ENCODE measurements at places on chromosomes 6 and 20. TPM values are rescaled to one million over a fixed set of nuclear protein-coding genes. Genes with fewer than 3 reads are reported as not detected.
A peak's percentile ranks its signal among the peaks of the same experiment; 100 is the strongest.

CD24 gene
- total RNA-seq = not detected

VSTM2L gene
- 0.21 TPM for total RNA-seq

SLC17A2 gene
- not detected for total RNA-seq

SOBP gene
- total RNA-seq = 1.2 TPM

SYTL3 gene
- total RNA-seq = 48.3 TPM

FAM184A gene
- total RNA-seq = 2.2 TPM

PSORS1C1 gene
- total RNA-seq = not detected

F13A1 gene
- total RNA-seq = not detected

ARMH2 gene
- total RNA-seq = 0.97 TPM

DNA sequence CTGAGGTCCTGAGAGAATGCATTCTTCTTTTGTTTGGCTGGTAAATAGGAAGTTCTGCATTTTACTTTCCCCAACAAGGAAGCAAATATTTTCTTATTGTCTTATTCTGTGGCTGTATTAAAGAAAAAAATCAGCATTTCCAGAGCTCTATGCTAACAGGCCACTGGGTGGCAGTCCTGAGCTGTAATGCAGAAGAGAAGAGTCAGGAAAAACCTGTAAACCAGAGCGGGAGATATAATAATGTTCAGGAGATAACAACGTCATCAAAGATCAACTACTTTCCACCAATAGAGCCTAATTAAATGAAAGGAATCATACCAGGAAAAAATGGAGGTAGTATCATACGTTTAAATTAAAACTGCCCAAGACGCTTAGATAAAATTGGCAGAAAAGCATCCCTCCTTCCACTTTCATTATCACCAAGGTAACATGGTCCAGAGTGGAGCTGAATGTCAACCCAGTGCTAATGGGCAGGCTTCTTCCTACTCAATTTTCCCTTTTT lies 55.6 kb upstream of the CARMIL1 start:
- peak; percentile 75 for DNase-seq

DNA sequence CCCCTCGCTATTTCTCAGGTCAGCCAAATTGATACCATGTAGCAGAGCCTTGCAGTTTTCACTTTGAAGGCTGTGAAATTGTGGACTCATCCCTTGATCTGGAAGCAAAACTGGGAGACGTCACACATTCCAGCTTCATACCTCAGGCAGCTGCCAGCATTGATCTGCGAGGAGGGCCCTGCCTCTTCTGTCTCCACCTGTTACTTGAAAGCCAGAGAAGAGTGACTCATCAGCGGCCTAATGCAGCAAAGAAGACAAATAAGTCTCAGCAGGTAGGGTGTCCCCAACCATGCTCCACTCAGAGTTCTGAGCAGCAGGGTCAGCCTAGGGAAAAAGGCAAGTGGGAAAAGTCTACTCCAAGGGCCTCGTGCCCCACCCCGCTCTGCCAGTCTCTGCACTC lies 69.4 kb upstream of the BMP2 start:
- DNase-seq = no peak

DNA sequence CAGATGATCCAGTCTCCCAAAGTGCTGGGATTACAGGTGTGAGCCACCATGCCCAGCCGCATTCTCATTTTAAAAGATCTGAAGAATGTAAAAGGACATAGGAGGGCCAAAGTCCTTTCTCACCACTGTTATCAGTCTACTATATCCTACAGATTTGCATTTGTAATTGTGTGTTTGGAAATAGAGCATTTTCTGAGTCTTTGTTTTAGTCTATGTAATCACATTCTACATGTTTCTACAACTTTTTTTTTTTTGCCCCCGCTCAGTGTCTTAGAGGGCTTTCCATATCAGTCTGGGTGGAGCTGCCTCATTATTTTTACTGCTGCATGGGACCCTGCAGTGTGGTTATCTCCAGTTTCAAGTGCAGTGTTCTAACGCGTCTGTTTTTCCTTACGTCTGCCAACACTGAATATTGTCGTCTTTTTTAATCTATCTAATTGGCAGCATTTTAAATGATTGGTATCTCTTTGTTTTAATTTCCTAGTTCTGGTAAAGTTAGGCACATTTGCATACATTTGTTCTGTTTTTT lies 7.8 kb downstream of the CUL9 start:
- no peak for DNase-seq

- no peak for DNase-seq
Observed at GRCh38 chr20:60888771-60889170, 363.3 kb upstream of the CDH4 start.

DNA sequence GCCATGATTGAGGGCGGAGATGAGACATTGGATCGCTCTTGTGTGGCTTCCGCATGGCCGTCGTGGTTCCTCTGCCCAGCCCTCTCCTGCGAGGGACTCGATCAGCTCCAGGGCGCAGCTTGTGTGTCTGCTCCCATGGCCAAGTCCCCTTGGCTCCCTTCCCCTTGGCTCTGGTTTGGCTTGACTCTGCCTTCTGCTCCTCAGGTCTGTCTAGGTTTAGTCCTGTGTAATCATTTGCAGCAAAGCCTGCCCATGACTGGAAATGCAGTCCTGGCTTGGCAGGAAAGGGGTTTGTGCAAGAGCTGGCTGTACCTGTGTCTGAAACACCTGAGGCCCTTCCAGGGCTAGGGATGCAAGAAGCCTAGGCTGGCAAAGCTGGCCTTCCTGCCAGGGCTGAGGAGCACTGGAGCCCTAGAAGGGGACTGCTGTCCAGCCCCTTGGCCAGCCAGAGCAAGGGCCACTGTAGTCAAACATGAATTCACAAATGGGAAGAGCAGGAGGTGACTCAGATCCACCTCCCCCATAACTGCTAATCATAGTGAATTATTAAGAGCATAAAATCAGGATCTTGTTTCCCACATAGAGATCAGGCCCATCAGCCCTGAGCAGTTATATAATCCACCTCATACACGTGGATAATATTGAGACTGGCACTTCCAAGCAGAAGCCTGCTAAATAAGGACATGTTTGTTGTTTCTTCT lies 196.8 kb downstream of the FARS2 start:
- no peak for DNase-seq

- no peak for DNase-seq
Observed at GRCh38 chr6:71510856-71511255, 222.2 kb downstream of the OGFRL1 start.

DNA sequence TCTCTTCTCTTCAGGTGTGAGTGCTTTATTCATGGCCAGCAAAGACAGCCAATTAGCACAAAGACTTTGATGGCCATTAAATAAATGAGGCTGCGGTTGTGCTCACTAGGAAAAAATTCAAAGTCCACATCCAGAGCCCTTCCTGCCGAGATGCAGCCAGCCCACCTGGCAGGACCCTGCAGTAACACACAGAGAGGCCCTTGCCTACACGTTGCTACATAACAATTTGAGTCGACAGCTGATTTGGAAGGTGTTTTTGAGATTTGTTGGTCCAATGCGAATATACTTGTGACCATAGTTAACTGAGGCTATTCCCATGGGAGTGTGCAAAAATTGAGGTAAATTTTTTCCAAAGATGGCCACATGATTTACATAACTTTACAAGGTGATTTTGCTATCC lies 605.4 kb upstream of the HTR1E start:
- DNase-seq = no peak

- no peak for DNase-seq
Observed at GRCh38 chr6:20061952-20062351, 150.3 kb downstream of the MBOAT1 start.

- DNase-seq = no peak
Observed at GRCh38 chr20:43514648-43514999, 7.1 kb downstream of the L3MBTL1 start.

- no peak for DNase-seq
Observed at GRCh38 chr20:5991623-5992441, 41.4 kb downstream of the MCM8 start.

GRCh38 chr6:166050559-166050958 lies 117.1 kb downstream of the TBXT start:
- DNase-seq = no peak

DNA sequence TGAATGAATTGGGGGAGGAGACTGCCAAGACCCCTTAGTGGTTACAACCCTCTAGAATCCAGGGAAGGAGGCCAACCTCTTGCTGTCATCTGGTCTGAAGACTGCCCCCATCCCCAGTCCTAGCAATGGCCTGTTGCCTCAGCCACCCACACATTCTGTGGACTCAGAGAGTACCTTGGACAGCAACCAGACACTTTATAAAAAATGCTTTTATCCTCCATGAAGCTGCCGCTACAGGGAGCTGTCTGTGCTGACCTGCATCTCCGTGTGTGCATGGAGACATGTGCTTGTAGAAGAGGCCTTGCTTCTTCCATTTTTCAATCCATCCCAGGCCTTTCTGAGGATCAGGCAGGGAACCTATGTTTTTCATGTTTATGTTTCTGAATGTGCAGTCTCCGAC lies 15.2 kb downstream of the CDH22 start:
- peak; percentile 23 for DNase-seq

DNA sequence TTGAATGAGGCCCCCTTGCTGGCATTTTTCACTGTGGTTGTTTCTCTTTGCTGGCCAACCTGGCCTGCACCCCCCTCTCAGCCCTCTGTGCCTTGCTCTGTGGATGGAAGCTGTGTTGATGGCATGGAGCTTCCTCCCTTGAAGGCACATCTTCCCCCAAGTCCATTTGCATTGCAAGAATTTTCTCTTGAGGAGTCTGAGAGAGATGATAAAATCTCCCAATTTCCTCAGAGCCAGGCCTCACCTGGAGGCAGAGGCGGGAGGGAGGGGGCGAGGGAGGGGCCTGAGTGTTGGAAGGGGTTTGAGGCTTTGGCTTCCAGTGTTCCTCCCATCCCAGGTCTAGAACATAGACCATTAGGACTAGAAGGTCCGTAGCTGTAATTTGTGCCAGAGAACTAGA lies 175.1 kb downstream of the SCP2D1 start:
- DNase-seq = no peak

- DNase-seq = no peak
Observed at GRCh38 chr20:31816221-31816620, 2.9 kb upstream of the MYLK2 start.

DNA sequence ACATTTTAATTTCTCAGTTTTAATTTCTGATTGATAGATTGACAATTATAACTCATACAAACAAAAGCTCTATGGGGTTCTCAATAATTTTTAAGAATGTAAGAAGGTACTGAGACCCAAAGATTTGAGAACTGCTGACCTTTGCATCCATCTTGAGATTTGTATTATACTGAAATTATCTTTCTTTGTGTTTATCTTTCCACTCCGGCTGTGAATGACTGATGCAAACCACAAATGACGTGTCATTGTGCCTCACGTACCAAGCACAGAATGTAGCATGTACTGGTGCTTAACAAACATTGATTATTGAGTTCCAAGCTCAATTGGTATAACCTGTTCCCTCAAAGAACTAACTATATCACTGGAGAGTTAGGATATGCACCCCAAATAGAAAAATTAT lies 152.1 kb upstream of the SMLR1 start:
- DNase-seq = no peak

GRCh38 chr20:15610787-15611186 lies 962.5 kb downstream of the KIF16B start:
- no peak for DNase-seq

DNA sequence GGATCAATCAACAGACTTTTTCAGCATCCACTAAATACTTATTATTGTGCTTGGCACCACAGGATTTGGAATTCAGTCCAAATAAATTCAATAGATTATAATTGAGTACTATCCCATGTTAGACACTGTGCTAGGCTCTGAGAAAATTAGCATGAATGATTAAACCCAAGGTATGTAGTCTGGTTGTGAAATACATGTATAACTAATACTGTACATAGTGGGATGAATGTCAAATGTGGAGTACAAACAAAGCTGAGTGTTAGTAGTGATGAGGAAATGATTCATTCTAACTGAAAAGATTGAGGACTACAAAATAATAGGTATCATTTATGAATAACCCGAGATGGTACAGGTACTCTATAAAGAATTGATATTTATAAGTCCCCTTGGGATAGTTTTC lies 111.9 kb upstream of the FLRT3 start:
- no peak for DNase-seq

DNA sequence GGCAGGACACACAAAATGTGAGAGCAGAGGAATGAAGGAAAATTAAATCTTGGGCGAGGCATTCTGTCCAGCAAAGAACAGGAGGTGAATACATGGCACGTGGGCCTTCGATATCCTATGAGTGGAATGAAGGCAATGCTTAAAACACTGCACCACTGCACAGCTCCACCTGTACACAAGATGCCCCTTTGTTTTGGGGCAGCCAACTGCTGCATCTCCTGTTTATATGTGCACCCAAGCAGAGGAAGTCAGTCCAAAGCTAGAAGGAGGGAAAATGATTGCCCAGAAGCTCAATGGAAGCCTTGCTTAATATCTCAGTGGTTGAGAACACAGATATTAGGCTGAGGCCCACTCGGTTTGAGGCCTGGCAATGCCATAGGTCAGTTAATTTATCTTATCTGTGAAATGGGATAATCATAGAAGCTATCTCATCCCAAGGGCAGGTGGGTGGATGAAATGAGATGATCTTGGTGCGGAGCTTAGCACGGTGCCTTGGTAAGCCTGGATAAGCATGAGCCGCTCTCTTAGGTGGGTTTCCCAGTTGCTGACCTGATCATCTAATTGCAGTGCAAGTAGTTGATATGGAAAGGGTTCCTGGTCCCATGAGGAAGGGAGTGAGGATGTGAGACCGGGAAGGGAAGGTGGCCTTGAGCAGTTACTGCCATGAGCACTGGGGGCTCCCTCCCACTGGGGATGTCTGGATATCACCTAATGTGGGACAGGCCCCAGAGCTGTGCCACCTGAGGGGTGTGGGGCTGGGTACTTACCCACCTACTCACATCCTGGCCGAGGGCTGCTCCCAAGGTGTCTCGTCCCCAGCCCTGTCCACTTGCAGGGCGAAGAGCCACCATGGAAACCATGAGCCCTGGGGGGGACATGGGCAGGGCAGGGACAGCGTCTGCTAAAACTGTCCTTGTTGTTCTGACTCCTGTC lies 9.9 kb downstream of the BANF2 start:
- no peak for DNase-seq

DNA sequence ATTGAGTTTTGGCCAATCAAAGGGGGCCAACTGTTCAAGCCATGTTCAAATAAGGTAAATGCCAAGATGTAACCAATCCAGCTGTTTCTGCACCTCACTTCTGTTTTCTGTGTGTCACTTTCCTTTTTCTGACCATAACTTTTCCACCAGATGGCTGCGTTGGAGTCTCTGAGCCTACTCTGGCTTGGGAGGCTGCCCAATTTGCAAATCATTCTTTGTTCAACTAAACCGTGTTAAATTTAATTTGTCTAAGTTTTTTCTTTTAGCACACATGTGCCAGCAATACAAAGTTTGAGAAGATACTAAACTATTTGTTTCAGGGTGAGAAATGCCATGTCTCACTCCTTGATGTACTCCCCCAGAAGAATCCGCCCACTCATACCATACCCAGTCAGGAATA lies 52.1 kb downstream of the IYD start:
- no peak for DNase-seq

DNA sequence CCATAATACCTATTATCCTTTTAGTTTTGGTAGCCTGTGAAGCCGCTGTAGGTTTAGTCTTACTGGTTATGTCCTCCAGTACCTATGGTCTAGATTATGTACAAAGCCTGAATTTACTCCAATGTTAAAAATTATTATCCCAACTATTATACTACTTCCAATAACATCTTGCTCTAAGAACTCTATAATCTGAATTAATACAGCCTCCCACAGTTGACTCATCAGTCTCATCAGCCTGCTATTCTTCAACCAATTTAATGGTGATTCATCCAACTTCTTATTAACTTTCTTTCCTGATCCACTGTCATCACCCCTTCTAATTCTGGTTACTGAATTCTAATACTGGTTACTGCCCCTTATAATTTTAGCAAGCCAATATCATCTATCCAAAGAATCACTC lies 370.3 kb upstream of the OPRM1 start:
- no peak for DNase-seq

- no peak for DNase-seq
Observed at GRCh38 chr6:6646859-6647258, 58.3 kb downstream of the LY86 start.
